ENCODE measurements at places on chromosomes 1 and 21.

DNA sequence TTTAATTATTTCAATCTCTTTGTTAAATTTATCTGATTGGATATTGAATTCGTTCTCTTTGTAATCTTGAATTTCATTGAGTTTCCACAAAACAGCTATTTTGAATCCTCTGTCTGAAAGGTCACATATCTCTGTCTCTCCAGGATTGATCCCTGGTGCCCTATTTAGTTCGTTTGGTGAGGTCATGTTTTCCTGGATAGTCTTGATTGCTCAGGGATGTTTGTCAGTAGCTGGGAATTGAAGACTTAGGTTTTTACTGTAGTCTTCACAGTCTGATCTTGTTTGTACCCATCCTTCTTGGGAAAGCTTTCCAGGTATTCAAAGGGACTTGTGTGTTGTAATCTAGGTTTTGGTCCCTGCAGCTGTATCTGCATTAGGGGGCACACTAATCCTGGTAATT, 6.8 kb upstream of the MTARC2 start:
- DNase-seq, result no peak

GRCh38 chr1:192506741-192507155, 68.8 kb upstream of the RGS1 start:
- no peak for DNase-seq

GRCh38 chr21:14694817-14695216, 148.7 kb upstream of the SAMSN1 start:
- no peak for DNase-seq

DNA sequence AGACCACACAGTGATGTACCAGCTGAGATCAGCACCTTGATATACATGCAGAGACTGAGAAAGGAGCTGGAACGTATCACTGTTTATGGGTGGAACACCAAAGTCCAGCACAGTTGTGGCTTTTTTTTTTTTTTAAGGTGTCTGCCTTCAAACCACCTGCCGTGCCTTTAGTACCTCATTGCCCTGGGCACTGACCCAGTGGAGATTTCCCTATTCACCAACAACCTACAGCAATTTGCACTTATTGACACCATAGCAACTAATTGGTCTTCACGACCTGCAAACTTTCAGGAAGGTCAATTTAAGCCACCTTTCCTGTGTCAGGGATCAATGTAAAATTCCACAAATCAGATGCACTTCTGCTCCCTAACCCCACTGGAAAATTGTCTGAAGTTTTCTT, 181.6 kb upstream of the ADGRL2 start:
- no peak for DNase-seq

- DNase-seq, result no peak
Observed at GRCh38 chr21:22791986-22792560, 1793.9 kb downstream of the NCAM2 start.

Measured in activated CD4-positive, alpha-beta T cell treated with anti-CD3 and anti-CD28 coated beads for 24 hours (primary cell).